ENCODE measurements at places on chromosomes 3 and 15.

DNA sequence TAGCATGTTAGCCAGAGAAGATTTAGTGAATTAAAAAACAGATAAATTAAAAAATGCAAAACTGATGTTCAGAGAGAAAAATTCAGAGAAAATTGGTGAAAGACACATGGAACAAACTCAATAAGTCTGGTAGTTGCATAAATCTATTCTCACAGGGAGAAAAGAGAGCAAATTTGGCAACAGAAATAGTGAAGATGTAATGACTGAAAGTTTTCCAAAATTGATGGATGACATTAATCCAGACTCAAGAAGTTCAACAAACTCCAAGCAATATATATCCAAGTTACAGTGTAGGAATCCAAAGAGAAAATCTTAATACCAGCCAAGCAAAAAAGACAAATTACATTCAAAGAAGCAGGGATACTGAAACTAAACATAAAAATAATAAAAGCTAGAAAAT, 302.7 kb upstream of the ARPP21 start:
- DNase-seq, result no peak

- DNase-seq, result no peak
Measured at GRCh38 chr3:149388531-149389417, 11.3 kb upstream of the TM4SF1 start.

DNA sequence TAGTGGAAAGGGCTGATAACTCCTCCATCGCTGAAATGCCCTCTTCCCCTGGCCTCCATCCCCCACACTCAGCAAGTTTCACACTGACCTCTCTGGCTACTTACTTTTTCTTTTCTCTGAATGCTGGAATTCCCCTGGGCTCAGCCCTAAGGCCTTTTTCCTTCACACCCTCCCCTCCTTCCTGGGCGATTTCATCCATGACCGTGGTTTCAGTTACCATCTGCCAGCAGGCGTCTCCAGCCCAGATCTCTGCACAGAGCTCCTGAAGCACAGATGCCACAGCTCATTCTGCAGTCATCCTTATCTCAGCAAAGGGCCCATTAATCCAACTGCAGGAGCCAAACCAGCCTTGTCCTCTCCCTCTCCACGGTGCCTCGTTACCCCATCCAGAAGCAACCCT, 114.0 kb downstream of the RFTN1 start:
- DNase-seq, result no peak

GRCh38 chr3:30688776-30689641, 82.6 kb downstream of the TGFBR2 start:
- DNase-seq, result no peak

GRCh38 chr3:69240651-69241568, 118.5 kb upstream of the LMOD3 start:
- no peak for DNase-seq

DNA sequence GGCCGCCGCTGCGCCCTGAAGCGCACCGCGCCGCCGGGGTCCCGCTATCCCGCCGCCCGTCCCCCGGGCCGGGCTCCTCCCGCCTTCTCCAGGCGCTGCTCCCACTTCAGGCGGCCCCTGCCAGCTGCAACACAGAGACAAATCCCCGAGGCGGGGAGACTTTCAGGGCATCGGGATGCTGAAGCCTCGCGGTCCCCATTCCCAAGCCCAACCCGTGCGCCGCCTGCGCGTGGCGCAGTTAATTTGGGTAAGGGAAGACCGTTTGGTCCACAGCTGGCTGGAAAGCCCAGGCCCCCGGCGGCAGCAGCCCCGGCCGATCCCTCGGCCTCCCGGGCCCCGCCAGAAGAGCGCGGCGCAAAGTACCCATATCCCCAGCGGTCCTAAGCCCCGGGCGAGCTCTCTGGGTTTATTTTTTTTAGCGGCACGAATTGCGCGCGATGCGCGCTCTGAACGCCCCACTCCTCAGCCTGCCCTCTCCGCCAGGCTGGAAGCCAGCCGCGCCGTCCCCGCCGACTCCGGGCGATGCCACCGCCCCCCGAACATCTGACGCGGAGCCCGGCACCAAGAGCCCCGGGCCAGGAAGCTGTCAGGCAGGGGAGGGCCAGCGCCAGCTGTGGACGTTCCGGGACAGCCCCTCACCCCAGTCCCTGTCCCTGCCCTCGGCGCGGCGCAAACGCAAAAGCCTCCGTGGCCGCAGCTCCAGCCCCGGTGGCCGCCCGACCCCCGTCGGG, 517 bp downstream of the FBN1 start:
- no peak for DNase-seq

DNA sequence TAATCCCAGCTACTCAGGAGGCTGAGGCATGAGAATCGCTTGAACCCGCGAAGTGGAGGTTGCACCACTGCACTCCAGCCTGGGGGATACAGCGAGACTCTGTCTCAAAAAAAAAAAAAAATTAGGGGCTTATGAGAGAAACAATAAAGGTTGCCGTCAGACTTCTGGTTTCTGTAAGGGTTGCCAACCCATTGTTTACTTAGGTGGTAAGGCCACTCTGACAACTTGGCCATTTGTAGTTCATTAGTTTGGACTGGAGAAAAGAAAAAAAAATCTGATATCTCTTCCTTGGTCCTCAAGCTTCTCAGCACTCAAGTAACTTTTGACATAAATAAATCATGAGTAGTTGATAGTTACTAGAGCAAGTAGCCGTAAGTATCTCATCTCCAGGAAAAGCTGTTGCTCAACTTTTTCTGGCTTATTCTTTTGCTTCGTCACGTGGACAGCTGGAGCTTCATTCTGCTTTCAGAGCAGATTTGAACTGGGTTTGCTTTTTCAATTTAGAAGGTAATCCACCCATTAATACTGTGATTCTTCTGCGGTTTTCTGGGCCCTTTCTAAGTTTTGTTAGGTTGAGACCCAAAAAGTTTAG, 9.4 kb downstream of the SNX1 start:
- no peak for DNase-seq
